ENCODE measurements at places on chromosomes 11 and 22. TPM values are rescaled to one million over a fixed set of nuclear protein-coding genes. Genes with fewer than 3 reads are reported as not detected.

DNA sequence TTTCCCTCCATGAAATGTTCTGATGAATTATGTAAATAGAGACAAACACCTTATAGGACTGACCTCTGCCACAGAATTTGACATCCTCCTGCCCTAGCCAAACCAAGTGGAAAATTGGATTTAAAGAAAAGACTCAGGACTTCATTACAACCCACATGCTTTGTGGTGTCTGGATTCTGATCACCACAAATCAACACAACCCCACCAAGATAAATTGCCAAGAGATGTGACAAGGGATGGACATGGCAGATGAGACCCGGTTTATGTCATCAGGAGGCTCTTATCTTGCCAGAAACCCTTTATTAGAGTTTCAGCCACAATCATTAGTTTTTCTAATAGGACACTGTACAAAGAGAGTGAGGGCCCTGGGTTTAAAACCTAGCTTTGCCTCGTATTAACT lies 57.9 kb upstream of the SLC6A5 start:
- DNase-seq, result no peak

The IGF2 gene
- 362 TPM for total RNA-seq

DNA sequence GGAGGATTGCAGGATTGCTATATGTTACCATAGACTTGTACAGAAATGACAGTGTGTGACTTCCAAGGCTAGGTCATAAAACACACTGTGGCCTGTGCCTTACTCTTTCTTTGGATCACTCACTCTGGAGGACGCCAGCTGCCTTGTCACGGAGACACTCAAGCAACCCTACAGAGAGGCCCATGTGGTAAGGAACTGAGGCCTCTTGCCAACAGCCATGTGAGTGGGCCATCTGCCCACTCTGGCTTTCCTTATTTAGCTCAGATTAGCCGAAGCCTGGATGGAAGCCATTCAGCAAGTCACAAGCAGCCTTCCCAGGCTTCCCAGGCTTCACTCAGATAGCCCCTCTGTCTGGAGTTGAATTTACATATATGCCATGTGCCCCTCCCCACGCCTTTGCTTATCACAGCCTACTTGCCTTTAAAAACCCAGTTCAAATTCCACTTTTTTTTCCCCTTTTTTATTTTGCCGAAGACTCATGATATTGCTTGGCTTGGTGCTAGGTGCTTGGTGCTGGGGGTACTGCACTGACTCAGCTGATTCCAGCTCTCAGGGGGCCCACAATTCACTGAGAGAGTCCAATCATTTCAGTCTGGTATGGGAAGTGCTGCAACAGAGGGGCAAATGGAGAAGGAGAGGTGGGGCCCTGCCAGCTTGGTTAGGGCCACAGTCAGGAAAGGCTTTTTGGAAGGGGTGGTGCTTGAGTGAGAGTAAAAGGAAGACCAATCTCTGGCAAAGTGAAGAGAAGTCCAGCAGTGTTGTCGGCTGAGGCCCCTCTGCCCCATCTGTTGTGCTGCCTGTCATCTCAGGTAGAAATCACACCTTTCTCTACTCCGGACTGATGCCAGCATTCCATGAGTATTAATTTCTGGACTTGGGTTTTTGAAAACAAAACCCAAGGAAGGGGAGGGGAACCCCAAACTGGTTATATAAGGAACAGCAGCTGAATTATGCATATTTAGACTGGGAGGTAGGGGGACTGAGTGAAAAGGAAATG lies 14.5 kb upstream of the P4HA3 start:
- no peak for DNase-seq

DNA sequence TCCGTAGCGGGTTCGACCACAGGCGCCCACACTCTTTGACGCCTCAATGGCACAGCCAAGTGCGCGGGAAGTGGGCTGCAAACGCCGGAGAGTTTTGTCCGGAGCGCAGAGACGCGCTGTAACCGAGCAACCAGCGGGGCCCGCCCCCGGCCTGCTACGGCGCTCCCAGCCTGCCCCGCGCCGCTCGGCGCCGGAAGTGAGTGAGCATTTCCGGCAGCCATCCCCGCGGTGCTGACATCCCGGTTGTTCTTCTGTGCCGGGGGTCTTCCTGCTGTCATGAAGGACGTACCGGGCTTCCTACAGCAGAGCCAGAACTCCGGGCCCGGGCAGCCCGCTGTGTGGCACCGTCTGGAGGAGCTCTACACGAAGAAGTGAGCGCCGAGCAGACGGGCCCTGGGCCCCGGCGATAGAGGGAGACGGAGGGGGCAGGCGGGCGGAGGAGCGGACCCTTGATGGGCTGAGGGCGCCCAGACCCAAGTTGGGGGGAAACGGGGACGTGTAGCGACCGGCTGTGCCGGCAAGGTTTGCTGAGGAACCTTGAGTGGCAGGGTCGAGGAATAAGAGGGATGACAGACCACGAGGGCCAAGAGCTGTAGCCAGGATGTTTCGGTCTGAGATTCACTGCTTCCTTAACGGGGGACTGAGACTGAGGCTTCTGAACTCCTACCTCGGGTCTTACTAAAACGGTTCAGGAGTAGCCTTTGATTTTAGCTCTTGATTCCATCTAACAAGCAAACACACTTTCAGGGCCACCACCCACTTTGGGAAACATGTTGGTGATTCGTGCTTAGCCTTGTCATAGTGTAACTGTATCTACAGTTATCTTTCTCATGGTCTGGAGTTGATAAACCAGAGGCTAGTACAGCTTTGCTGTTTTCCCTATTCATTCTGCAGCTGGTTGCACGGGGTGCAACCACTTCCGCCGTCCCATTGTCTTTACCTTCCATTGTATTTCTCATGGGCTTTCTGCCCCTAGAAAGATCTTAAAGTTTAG lies at the start of gene PSMD13:
Gene PSMD13 (plus strand): TSS at position 203 of the 994 bp plus-strand sequence. CDS start 74 bp downstream, at position 277.
- peak; percentile 57 for DNase-seq

DNA sequence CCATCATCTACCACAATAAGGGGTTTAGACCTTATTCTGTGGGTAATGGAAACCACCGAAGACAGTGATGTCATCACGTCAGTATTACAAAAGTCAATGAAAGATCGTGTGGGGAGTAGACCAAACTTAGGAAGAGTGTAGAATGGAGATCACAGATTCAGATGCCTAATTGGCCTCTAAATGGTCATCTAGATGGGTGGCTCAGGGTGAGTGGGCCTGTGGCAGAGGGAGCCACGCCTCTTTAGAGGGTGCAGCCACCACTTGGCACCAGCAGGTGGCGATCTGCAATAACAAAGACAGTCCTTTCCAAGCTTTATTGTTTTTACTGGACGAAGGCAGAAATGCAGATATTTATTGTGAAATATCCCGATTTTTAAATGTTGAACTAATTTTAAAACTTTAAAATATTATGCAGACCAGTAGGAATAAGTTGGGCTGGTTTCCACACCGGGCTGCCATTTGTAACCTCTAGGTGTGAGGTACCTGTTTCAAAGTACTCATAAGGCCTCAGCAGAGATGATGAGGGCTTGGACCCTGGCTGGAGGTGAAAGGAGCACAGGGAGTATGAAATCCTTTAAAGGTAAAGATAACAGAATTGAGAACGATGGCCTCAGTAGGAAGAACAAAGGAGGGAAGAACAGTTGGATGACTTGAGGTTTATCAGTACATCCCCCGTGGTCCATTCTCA lies 222.0 kb downstream of the DBX1 start:
- DNase-seq, result no peak

- DNase-seq, result no peak
Measured at GRCh38 chr11:34313099-34313517, 44.7 kb downstream of the ABTB2 start.

The SYCE3 gene
- total RNA-seq, result not detected

DNA sequence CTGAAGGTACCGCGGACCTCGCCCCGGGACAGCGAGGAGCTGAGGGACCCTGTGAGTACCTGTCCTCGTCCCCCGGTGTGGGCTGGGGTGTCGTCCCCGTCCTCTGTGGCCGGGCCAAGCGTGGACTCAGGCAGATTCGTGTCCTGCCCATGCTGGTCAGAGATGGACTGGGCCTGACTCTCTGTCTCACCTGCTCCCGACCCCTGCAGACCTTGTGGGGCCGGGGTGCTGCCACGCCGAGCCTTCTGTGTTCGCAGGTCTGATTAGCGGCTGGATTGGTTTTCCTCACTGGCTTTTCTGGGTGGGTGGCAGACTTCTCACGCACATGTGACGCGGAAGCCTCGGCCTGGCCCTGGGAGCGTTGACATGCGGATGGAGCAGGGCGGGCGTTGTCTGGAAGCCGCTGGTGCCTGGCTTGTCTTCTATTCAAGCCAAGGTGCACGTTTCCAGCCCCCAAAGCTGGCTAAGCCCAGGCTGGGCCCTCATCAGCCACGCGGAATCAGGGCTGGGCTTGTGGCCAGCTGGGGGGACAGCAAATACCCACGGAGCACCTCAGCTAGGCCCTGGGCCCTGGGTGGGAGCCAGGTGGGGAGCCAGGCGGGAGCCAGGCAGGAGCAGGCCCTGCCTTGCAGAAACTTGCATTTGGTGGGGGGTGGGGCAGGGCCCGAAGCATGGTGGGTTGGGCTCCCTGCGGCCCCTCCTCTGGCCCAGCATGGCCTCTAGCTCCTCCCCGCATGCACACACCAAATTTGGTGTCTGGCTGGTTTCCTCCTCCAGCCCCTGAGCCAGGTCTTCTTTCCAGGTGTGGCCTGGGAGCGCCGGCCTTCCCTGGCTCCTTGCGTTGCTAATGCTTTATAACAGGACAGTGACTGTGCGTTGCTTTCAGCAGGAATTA lies 7.0 kb downstream of the GRAMD4 start:
- no peak for DNase-seq

The SLC25A17 gene
- total RNA-seq, result 20.1 TPM

GRCh38 chr22:22429369-22430108 lies 79.0 kb downstream of the ZNF280B start:
- DNase-seq, result no peak

The SYT12 gene
- 0.26 TPM for total RNA-seq

GRCh38 chr11:82791779-82792178 lies 58.1 kb upstream of the FAM181B start:
- DNase-seq, result no peak

GRCh38 chr22:42930810-42931420 lies 73.8 kb upstream of the ARFGAP3 start:
- no peak for DNase-seq

The MUC5B gene
- not detected for total RNA-seq

GRCh38 chr11:20374741-20375300 lies 11.3 kb downstream of the HTATIP2 start:
- no peak for DNase-seq

DNA sequence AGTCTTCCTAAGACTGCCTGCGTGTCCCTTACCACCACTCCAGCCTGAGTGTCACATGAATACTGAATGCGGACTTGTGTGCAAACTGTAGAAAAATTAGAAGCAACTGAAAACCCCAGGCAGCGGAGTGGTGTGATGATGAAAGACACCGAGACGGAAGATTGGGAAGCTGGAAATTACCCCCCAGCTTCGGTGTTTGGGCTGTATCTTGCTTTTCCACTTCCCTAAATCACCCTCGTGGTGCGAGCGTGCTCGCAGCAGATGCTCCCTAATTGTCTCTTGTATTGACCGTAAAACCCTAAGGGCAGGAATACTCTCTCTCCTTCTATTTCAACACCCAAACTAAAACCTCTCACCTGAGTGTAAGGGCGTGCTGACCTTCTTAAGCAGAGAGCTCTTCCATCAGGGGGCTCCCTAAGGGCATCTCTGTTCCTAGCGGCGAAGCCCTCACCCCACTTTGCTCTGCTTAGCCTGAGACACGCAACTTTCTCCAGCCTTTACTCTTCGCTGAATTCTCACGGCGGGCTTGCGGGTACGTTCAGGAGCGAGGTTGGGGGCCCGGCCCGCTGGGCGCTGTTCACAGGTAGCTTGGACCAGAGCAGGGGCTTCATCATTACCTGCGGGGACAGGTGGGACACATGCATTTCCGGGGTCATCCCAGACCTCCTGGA lies 62.4 kb downstream of the CRYBB2 start:
- DNase-seq, result no peak

The BAIAP2L2 gene
- not detected for total RNA-seq

GRCh38 chr11:111336062-111336461 lies 37.7 kb downstream of the POU2AF3 start:
- DNase-seq, result no peak

The FGF4 gene
- total RNA-seq, result not detected

- no peak for DNase-seq
Measured at GRCh38 chr11:75013051-75013450, 24.3 kb downstream of the NEU3 start.

The BAD gene
- total RNA-seq, result 34.2 TPM

DNA sequence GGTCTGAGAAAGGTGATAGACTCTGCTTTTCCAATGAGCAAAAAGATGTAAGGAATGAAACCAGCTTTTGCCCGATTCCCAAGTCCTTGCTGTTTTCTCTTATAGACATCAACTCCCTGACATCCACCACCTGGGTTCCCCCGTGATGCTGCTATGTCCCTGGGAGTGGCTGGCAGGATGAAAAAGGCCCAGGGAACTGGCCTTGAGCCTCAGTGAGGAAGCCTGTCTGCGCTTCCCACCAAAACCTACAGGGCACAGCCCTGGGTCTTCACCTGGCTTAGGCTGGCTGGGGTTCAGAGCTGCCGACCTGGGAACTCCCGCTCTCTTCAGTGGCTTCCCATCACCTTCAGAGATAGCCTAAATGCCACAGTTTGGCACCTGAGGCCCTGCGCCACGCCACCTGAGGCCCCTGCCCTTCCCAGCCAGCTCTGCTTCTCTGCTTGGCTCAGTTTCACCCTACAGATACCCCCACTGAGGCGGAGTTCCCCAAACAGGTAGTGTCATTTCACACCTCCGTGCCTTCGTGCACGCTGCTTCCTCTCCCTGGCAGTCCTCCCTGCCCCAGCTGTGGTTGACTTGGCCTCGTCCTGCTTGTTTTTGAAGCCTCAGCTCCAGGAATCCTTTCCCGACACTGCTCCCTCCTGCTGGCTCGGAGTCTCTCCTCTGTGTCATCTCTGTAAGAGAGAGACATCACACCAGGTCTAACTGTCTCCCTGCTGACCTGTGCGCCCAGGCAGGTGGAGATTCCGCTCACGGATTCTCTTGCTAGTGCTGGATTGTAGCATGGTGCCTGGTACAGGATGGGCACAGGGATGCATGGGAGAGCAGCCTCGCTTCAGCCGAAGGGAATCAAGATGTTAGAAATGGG lies 10.7 kb downstream of the SLC37A2 start:
- DNase-seq, result no peak

The KLHDC7B gene
- 0.11 TPM for total RNA-seq

DNA sequence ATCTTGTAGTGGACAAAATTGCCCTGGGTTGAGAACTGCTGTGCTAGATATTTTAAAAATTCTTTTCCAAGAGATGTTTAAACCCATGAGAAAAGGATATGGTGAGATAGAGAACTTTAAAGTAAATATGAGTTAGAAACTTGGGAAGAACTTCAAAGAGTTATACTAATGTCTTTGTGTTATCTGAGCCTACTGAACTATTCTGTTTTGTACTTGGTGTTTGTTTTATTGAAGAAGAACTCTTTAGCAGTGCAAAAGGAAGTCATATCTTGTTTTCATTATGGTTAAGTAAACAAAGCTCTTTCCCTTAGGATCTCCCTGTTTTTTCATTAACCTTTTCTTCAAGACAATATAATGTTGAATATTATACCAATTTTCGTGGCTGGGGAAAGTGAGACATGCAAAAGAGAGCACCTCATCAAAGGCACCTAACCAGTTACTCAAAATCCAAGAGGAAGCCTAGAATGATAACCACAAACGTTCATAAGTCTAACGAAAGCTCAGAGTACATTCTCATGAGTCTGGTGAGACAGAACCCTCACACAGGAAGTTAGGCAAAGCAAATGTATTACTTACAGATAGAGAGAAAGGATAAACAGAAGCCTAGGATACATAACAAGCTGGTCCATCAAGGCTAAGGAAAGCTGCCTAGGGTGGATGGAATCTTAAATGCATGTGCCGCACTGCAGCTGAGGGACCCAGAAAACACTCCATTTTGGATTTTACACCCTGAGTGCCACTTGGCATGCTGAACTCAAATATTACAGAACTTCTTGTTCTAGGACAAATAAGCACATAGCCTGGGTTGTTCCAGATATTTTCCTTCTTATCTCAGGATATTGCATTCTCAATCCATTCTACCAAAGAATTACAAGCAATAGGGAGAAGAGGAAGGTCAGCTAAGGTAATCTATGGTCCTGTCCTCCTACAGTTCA lies 112.5 kb upstream of the ANO3 start:
- no peak for DNase-seq
